T-cell (primary cell): ENCODE measurements at places on chromosomes 12 and 14. TPM values are rescaled to one million over a fixed set of nuclear protein-coding genes. Genes with fewer than 3 reads are reported as not detected.

Gene BAG5
- 28.2 TPM for total RNA-seq

DNA sequence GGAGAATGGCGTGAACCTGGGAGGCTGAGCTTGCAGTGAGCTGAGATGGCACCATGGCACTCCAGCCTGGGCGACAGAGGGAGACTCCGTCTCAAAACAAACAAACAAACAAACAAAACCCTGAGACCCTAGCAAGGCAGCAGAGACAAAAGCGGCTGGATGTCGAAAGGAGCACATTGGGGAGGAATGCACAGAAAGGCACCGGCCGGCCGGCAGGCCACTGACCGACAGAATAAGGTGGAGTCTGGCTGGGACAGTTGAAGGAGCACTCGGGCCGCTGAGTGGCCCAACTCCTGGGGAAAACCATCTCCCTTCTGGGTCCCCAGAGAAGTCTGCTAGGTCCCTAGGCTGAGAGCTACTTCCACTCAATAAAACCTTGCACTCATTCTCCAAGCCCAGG, 256.2 kb downstream of the KIF21A start:
- H3K4me1 ChIP-seq = no peaks in the 10 kb centered on the region
- no peak overlapping the region for H3K27ac ChIP-seq
- no peak for DNase-seq
- H3K27me3 ChIP-seq = no peaks in the 10 kb centered on the region

Gene VRTN
- total RNA-seq = not detected

DNA sequence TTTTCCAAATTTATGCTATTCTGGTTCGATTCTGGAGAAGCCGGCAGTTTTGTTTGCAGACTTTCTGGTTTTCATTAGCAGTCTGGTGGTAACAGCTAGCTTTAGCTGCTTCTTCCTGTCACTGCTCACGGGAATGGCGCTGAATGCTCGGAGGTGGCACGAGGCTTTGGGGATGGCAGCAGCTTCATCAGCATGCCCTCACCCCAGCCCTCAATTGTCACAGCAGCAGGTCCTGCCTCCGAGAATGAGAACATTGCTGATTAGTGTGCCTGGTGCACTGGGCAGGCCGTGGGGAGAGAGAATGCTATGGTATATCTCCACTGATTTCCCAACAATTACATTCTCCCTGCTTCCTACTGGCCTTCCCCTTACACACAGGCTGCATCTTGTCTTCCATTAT, 73.6 kb downstream of the SAMD4A start:
- no peaks in the 10 kb centered on the region for H3K27me3 ChIP-seq
- DNase-seq = no peak
- no peaks in the 10 kb centered on the region for H3K36me3 ChIP-seq
- H3K27ac ChIP-seq = no peak overlapping the region
- no peaks in the 10 kb centered on the region for H3K4me1 ChIP-seq
- no peak overlapping the region for H3K4me3 ChIP-seq

Gene LRRC43
- total RNA-seq = 0.44 TPM

Gene SLCO1C1
- total RNA-seq = not detected

Gene RAB35
- 76.5 TPM for total RNA-seq

Gene REC8
- 79.7 TPM for total RNA-seq

DNA sequence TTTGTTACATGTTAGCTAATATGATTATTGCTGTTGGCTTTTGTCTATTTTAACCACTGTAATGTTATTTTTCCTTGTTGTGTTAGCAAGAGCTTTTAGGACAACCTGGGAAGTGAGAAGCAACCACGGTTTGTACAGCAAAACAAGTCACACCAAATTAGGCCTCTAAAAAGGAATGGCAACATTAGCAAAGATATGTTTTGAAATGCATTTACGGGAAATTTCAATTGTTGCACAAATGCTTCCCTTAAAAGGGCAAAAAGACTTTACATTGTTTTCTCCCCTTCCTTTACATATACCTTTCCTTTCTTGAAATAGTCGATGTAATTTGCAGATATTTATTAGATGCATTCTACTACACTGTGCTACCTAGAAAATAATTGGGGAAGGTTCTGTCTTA, 4.1 kb upstream of the LTA4H start:
- H3K27me3 ChIP-seq = no peaks in the 10 kb centered on the region
- DNase-seq = no peak
- H3K4me1 ChIP-seq = peaks cover 14% of the 10 kb centered on the region
- H3K36me3 ChIP-seq = no peaks in the 10 kb centered on the region
- H3K27ac ChIP-seq = no peak overlapping the region
- no peak overlapping the region for H3K4me3 ChIP-seq

DNA sequence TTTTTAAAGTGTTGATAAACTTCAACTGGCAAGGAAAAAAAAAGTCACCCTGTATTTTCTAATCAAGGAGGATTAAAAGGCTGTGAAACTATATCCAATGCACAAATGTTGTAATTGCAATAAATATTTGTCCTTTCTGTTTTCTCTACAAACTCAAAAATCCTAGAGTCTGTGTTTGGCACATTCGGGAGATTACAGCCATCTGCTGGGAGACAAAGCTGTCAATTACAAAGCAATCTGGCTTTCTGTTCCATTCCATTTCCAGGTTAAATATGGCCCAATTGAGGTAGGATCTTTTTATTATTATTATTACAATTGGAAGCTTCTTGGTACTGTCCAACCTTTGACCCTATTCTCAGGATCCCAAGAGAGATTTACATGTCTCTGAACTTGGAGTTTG, 295.9 kb downstream of the DIO2 start:
- no peaks in the 10 kb centered on the region for H3K36me3 ChIP-seq
- H3K4me1 ChIP-seq = no peaks in the 10 kb centered on the region
- no peak overlapping the region for H3K4me3 ChIP-seq
- DNase-seq = no peak

DNA sequence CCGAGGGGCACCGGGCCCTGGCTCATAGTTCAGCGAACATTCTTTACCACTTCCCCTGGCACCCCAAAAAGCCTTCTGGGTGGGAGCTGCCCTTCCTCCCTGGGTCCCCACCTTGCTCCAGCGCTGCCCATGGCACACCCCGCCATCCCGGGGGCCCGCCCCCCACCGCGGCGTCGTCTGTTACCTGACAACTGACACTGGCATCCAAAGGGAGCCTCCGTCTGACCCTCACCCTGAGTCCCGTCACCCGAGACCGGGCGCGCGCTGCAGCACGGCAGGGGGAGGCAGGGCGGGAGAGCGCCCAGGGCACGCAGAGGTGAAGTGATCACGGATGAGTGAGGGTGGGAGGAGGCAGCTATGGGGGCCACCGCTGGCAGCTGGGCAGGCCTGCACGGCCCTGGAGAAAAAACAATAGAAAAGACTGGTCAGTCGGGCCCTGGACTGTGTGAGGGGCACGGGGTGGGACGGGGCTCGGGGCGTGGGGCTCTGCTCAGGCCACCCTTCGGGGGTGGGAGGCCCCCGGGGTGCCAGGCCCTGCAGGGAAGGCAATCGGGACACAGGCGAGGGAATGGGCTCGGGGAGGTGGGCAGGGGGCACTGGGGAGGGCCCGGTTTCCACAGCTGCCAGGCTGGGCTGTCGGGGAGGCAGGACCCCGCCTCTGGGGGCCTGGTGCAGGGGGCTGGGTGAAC, 40.7 kb downstream of the BCL11B start:
- H3K27ac ChIP-seq = peak overlapping the region; percentile 99
- peaks cover 17% of the 10 kb centered on the region for H3K36me3 ChIP-seq
- peaks cover 100% of the 10 kb centered on the region for H3K4me1 ChIP-seq

DNA sequence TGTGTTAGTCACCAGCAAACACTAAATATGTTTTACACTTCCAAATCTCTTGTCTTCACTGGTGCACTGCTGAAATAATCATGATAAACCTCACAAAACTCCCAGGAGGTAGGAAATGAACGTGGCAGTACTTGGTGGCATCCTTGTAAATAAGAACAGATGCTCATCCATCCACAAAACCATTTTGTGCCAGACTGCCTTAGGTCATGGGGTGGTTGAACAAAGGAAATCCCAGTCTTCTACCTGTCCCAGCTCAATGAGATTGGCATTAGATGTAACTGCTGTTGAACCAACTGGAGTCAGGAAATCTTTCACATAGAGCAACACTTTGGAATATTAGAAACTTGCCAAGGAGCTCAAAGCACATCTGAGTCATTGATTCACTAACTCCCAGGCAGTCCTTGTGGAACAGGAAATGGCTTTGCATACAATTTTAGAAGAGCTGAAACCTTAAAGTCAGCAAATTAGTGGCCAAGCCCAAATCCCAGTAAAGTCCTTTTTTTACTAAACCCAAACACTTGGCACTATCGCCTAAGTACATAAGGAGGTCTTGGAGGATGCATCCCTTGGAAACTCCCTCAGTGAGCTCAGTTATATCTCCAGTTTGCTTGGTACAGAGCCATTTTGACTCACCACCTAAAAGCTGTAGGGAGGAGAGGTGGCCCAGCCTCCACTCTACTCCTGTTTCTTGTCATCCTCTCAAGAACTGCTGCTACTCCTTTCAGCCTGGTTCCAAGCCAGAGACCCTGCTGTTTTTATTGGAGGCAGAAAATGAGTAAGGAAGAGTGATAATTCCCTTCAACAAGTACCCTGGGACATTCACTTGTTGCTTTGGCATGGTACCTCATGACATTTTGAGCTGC, 208.0 kb downstream of the NOVA1 start:
- no peak overlapping the region for H3K4me3 ChIP-seq
- H3K4me1 ChIP-seq = no peaks in the 10 kb centered on the region
- no peaks in the 10 kb centered on the region for H3K27me3 ChIP-seq
- DNase-seq = no peak
- H3K27ac ChIP-seq = no peak overlapping the region
- H3K36me3 ChIP-seq = no peaks in the 10 kb centered on the region
